Suppressor macrophage treated with lipopolysaccharide for 4 hours (primary cell): ENCODE measurements at places on chromosomes 6 and 20.
A peak's percentile ranks its signal among the peaks of the same experiment; 100 is the strongest.

DNA sequence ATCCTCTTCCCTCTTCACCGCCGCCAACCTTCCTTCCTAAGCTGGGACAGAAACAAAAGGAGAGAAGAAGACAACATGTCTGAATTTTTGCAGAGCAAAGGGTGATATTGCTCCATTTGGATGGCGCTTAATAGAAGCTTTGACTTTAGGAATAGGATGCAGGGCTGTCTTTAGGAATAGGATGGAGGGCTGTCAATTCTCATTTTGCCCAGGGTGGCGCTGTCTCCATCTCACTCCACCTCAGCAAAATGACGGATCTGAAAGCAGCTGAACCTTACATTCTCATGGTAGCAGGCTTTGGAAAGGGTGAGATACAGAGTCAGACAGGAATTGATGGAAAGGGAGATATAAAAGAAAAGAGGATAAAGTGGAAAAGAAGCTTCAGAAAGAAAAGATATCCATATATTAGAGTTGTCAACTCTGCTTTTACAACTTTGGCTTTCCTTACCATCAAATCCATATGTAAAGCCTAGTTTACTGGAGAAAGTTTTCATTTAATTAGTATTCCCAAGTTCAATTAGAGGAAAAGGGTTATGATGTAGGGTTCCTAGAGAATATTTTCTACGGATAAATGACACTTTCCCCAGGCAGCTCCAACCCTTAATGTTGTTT lies 2.4 kb downstream of the MTCL3 start:
- peak; percentile 42 for DNase-seq

DNA sequence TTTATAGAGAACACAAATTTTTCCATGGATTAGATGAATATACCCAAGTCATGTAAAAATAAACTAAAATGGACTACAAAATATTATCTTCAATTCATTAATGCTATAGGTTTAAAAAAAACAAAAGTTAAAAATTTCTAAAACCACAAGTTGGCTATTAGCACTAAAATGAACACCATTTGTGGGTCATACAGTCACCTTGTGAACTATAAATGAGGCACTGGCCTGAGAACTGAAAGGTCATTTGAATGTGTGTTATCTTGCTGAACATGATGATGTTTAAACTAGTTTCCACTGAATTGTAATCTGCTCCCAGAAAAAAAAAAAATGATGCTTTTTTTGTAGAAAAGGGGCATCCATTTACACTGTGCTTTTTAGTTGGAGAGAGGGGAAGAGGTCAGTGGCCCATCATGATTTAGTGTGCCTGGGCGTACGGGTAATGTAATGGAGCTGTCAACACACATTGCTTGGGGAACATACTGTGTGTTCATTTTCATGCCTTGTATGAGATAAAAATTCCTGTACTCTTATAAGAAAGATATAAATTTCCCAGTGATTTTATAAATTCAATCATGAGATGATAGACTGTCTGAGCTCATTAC lies 96.6 kb upstream of the FKBP1C start:
- no peak for DNase-seq

GRCh38 chr6:97819710-97820109 lies 536.7 kb upstream of the MMS22L start:
- no peak for DNase-seq

GRCh38 chr6:116476002-116476678 lies 15.0 kb downstream of the CALHM6 start:
- DNase-seq, result peak; percentile 70

DNA sequence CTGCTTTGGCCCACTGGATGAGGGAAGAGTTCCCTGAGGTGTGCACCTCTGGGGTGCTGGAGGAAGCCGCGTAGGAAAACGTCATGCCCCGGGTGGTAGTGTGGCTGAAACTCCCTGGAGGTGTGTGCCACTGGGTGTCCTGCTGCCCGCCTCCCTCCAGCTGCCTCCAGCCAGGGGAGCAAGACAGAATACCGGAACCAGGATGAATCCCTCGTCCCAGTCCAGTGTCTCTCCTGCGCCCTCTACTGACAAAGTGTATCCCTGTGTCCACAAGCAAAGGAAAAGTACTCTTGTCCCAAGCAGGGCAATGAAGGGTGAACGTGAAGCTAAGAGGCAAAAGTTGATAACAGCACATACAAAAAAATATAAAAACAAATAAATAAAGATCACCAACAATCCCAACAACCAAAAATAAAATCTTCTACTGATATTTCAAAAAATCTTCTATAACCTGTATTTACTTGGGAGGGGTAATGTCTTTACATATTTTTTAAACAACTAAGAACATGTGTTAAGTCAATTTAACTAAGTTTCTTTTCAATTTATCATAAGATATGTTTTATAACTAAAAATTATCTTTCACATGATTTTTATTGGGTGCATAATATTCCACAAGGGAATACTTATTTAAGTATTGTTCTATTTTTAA lies 437.6 kb downstream of the MAFB start:
- no peak for DNase-seq

DNA sequence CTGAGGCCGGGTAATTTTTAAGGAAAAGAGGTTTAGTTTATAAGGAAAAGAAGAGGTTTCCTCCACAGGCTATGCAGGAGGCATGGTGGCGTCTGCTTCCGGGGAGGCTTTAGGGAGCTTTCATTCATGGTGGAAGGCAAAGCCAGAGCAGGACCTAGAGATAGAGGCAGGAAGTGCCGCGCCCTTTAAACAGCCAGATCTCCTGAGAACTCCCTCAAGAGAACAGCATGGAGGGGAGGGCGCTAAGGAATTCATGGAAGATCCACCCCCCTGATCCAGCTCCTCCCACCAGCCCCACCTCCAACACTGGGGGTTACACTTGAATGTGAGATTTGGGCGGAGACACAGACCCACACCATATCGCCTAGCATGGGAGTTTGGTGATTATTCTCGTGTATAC lies 13.9 kb upstream of the DACT2 start:
- DNase-seq, result no peak

- DNase-seq, result no peak
Measured at GRCh38 chr6:90100059-90100665, 196.5 kb downstream of the BACH2 start.

DNA sequence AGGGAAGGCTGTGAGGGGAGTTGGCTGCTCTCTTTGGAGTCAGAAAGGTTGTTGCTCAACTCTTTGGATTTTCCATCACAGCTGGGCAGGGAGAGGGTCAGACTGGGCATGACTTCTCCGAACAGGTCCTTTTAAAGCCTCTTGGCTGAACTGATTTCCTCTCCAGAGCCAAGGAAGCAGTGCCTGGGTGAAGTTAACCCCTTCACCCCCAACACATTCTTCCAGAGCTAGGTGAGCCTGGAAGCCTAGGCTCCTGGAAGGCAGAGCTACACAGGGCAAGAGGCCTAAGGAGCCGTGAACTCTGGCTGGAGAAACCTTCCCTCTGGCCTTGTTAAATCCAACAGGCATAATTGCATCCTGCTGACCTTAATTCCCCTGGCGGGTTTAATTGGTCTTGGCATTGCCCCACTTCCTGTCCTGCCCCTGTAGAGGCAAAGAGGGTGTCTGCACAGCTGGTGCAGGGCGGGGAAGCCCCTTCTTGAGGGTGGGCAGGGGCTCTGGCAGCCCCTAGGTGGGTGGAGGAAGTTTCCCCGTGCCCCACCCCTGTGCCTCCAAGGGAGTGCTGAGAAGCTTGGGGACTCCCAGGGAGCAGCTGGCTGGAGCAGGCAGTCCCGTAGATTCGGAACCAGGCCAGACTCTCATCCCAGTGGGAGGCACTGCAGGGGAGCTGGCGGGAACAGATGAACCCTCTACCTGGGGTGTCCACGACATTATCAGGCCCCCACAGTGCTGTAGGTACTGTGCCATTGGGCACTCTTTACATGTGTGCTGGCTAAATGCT lies 3.6 kb upstream of the MYLK2 start:
- DNase-seq, result no peak

GRCh38 chr6:157714153-157714490 lies 108.9 kb upstream of the SNX9 start:
- DNase-seq, result no peak
